ENCODE measurements at places on chromosomes 3 and 15. TPM values are rescaled to one million over a fixed set of nuclear protein-coding genes. Genes with fewer than 3 reads are reported as not detected.

Gene ERICH6
- polyA plus RNA-seq: not detected

Gene CSPG5
- not detected for polyA plus RNA-seq

Gene COLQ
- polyA plus RNA-seq: 0.68 TPM

Gene HRG
- polyA plus RNA-seq: not detected

Gene RPL4
- polyA plus RNA-seq: 2,173 TPM

Gene SLC9C1
- polyA plus RNA-seq: not detected

Gene SERPINI2
- polyA plus RNA-seq: not detected

Gene DUOXA2
- polyA plus RNA-seq: not detected

Gene FNDC3B
- polyA plus RNA-seq: 23.8 TPM

- no peak for DNase-seq
- no peaks in the 10 kb centered on the region for H3K27me3 ChIP-seq
- no peak overlapping the region for H3K27ac ChIP-seq
- H3K4me3 ChIP-seq: no peak overlapping the region
- H3K36me3 ChIP-seq: no peaks in the 10 kb centered on the region
These were observed 171.8 kb upstream of the ROPN1 start for GRCh38 chr3:124163689-124164088.

DNA sequence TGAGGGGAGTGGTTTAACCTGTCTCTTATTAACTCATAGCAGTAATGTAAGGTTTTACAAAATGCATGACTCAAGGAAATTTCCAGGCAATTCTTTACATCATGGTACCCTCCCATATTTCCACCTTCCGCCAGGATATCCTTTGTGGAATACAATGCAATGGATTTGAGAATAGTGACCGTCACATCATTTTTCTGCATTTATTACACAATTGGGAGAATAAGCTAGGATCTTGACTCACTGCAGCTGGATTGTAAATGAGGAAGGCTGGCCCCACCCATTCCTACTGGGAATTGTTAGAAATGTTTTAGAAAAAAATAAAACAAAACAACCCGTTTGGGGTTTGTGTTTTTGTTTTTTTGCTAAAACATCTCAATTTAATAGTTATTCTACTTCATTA, 97.4 kb downstream of the IMPG2 start:
- no peaks in the 10 kb centered on the region for H3K4me1 ChIP-seq
- H3K27me3 ChIP-seq: no peaks in the 10 kb centered on the region
- no peak for DNase-seq
- H3K36me3 ChIP-seq: no peaks in the 10 kb centered on the region
- no peak overlapping the region for H3K4me3 ChIP-seq

- no peak overlapping the region for H3K4me3 ChIP-seq
- no peak for DNase-seq
- peaks cover 3% of the 10 kb centered on the region for H3K27me3 ChIP-seq
- H3K36me3 ChIP-seq: no peaks in the 10 kb centered on the region
These were observed 81.6 kb downstream of the KLF15 start for GRCh38 chr3:126275620-126275904.

GRCh38 chr15:98866511-98866910, 141.1 kb downstream of the PGPEP1L start:
- DNase-seq: no peak
- no peak overlapping the region for H3K4me3 ChIP-seq
- H3K4me1 ChIP-seq: no peaks in the 10 kb centered on the region
- H3K27me3 ChIP-seq: no peaks in the 10 kb centered on the region
- no peak overlapping the region for H3K27ac ChIP-seq

DNA sequence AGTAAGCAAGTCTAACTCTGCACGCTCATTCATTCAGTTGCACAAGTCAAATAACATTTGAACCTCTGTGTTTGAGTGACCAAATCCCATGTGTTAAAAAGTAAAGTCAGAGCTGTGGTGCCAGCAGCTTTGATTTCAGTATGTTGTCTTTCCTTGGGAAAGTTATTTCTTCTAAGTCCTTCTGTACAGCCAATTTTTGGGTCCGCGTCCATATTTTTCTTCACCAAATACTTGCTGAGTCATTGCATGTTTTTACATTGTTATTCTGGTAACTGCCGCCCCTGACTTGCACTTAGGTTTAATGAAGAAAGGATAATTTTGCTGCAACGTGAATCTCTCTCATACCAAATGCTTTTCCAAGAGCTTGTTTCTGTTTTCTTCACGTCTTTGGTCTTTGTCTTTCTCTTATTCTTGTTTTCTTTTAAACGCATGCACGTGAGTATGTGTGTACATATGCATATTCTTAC, 56.7 kb downstream of the PLS1 start:
- no peak for DNase-seq
- H3K4me3 ChIP-seq: no peak overlapping the region
- no peaks in the 10 kb centered on the region for H3K36me3 ChIP-seq
- no peaks in the 10 kb centered on the region for H3K4me1 ChIP-seq

DNA sequence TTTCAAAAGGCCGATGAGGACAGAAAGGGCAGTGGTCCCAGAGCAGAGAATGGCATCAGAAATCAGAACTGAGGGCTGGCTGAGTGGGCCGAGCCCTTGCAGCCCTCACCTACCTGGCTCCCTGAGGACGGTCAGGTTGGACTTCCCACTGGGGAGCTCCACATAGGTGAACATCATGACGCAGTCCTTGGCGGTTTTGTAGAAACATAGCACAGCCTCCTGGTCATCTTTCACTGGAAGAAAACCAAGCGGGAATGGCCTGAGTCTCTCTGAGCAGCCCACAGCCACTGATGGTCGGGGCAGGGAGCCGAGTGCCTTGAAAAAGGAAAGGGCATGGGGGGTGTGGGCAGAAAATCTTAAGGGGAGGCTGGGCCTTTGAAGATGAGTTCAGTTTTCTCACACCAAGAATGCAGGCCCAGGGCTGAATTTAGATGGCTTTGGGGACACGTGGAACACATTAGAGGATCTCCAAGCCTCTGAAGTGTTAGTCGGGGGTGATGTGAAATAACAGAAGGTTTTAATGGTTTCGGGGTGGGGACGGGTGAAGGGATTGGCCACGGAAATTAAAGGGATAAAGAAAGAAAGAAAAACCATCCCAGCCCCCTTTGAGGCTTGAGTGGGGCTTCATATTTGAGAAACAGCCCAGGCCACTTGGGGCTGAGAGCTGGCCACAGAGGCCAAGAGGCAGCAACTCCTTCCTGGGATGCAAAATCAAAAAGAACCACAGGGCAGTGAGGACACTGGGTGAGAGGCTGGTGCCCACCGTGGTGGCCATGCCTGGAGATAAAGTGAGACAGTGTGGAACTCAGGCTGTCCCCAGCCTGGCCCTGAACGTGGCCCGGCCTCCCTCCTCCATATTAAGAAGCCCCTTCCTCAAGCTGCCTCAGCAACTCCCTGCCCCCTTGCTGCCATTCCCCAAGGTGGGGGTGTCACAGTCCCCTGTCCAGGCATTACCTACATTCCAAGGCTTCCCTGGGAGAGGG, 36.2 kb downstream of the UMPS start:
- no peak for DNase-seq
- H3K27ac ChIP-seq: no peak overlapping the region
- H3K27me3 ChIP-seq: no peaks in the 10 kb centered on the region

- no peak for DNase-seq
- H3K4me3 ChIP-seq: no peak overlapping the region
- H3K27me3 ChIP-seq: no peaks in the 10 kb centered on the region
- peaks cover 16% of the 10 kb centered on the region for H3K4me1 ChIP-seq
- 0 out of 2 replicates have a peak, but pooled peaks cover 2% of the 10 kb centered on the region for H3K36me3 ChIP-seq
- no peak overlapping the region for H3K27ac ChIP-seq
These were observed 153.6 kb upstream of the BHLHE40 start for GRCh38 chr3:4825436-4826236.

DNA sequence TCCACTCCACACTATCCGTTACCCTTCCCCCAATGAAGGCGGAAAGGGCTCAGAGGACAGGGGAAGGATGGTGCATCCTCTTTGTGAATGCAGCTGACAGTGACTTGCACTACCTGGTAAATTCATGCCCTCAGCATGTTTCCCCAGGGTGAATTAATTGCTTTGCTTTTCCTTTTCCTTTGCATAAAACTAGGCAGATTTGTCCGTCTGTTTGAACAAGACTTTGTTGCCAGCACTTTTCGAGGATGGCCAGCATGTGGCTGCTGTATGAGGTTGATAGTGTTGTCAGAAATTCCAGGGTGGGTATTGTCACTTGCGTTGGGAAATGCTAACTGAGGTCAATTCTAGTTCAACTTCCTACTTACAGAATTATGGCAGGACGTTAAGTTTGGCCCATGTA, 79.0 kb upstream of the RARB start:
- no peak for DNase-seq
- H3K27me3 ChIP-seq: no peaks in the 10 kb centered on the region
- H3K4me1 ChIP-seq: no peaks in the 10 kb centered on the region

DNA sequence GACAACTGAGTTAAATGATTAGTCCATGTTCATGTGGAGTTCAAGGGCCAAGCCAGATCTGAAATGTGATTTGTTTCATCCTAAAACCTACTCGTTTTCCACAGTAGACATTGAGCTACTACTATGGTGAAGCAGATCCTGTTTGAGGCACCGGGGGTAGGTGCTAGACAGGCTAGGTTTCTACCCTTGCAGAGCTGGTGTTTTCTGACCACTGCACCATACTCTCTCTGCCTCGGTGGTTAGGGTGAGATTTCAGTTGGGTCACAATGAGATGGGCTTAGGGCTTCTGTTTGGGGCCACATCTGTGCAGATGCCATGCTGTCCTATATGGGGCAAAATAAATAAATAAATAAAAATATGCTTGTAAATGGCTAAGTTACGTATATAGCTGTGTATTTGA, 99.3 kb downstream of the OXNAD1 start:
- no peak overlapping the region for H3K27ac ChIP-seq
- H3K4me1 ChIP-seq: peaks cover 7% of the 10 kb centered on the region
- DNase-seq: no peak
- H3K27me3 ChIP-seq: no peaks in the 10 kb centered on the region
- H3K4me3 ChIP-seq: no peak overlapping the region

DNA sequence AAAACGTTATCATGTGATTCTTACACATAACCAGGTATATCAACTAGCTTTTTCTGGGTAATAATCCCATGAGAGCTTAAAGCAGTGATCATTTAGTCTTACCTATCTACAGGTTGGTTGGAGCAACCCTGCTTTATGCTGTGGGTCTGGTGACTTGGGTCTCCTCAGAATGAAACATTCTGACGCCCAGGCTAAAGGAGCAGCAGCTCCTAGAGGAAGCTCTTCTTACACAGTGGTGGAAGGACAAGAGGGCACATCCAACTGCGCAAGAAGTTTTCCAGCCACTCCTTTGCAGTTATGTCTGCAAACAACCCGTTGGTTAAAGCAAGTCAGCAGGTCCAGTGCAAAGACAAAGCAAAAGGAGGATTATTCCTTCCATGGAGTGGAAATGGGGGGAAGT, 377.5 kb downstream of the EDEM1 start:
- no peak overlapping the region for H3K4me3 ChIP-seq
- H3K27me3 ChIP-seq: no peaks in the 10 kb centered on the region
- no peaks in the 10 kb centered on the region for H3K36me3 ChIP-seq
- DNase-seq: no peak

GRCh38 chr3:7518456-7518855, 657.5 kb downstream of the GRM7 start:
- no peaks in the 10 kb centered on the region for H3K36me3 ChIP-seq
- H3K27me3 ChIP-seq: no peaks in the 10 kb centered on the region
- H3K4me1 ChIP-seq: no peaks in the 10 kb centered on the region
- H3K27ac ChIP-seq: no peak overlapping the region

- H3K4me1 ChIP-seq: no peaks in the 10 kb centered on the region
- H3K36me3 ChIP-seq: no peaks in the 10 kb centered on the region
- no peak for DNase-seq
- H3K27ac ChIP-seq: no peak overlapping the region
These were observed 134.2 kb downstream of the WDR72 start for GRCh38 chr15:53625260-53625659.

- H3K4me3 ChIP-seq: peak overlapping the region; percentile 61
- no peaks in the 10 kb centered on the region for H3K36me3 ChIP-seq
- H3K27ac ChIP-seq: no peak overlapping the region
- H3K27me3 ChIP-seq: no peaks in the 10 kb centered on the region
- DNase-seq: peak; percentile 28
- H3K4me1 ChIP-seq: peaks cover 16% of the 10 kb centered on the region
These were observed 535 bp downstream of the MCTP2 start for GRCh38 chr15:94231723-94232468.

DNA sequence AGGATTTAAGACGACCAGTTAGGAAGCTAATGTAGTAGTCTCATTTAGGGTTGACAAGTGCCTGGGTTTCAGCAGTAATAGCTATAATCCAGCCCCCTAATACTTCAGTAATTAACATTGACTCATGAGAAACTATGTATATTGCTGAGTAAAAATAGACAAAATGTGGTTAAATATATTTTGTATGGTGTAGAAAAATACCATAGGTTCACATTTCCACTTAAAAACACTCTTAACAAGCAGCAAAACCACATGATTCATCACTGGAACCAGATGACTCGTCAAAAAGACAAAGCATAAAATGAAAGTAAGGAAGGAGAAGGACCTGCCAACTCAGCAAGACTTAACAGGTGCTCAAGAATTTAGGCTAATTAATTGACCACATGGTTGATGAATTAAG, 288.9 kb downstream of the EFHB start:
- H3K4me3 ChIP-seq: no peak overlapping the region
- DNase-seq: peak; percentile 23
- no peaks in the 10 kb centered on the region for H3K27me3 ChIP-seq
- no peaks in the 10 kb centered on the region for H3K36me3 ChIP-seq
- H3K4me1 ChIP-seq: peaks cover 7% of the 10 kb centered on the region

- no peak overlapping the region for H3K4me3 ChIP-seq
- DNase-seq: no peak
- no peaks in the 10 kb centered on the region for H3K4me1 ChIP-seq
- H3K27me3 ChIP-seq: no peaks in the 10 kb centered on the region
These were observed 241.7 kb downstream of the ATP8B4 start for GRCh38 chr15:49877117-49877872.

- no peaks in the 10 kb centered on the region for H3K4me1 ChIP-seq
- H3K4me3 ChIP-seq: no peak overlapping the region
- H3K36me3 ChIP-seq: no peaks in the 10 kb centered on the region
- no peaks in the 10 kb centered on the region for H3K27me3 ChIP-seq
- DNase-seq: no peak
- H3K27ac ChIP-seq: no peak overlapping the region
These were observed 35.8 kb upstream of the FBN1 start for GRCh38 chr15:48681353-48681752.

Data from GM12878 (cell line).